Fibroblast of skin of abdomen (primary cell): ENCODE measurements at places on chromosomes 7 and 10.

DNA sequence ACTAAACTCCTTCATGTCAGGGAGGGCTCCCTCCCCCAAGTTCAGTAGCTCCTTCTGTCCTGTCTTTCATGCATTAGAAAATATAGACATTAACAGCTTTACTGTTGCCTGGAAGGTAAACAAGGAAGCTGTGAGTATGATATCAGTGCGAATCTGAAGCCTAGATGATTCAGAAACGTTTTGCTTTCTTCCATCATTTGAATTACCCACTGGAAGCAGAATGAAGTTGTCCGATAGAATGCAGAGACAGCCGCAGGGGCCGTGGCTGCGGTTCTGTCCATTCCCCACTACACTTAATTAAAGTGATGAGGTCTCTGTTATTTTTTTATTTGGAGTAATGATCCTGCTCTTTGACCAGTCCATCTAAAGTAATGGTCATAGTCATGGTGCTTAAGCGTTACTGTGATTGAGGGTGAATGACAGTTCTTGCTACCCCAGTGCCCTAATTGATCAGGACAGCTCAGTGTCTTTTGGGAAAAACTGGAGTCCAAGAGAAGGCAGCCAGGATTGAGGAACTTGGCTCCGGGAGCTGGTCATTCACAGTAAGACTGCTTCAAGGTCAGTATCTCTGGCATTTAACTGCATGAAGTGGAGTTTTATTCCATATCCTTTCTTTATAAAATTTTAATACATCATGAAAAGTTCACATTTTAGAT is 69.9 kb downstream of the PTPRE start:
- no peak for DNase-seq

- DNase-seq = peak; percentile 38
These were observed 649 bp downstream of the IDE start for GRCh38 chr10:92573091-92573797.

GRCh38 chr10:132803416-132804210 is 17.7 kb upstream of the NKX6-2 start:
- DNase-seq = no peak

DNA sequence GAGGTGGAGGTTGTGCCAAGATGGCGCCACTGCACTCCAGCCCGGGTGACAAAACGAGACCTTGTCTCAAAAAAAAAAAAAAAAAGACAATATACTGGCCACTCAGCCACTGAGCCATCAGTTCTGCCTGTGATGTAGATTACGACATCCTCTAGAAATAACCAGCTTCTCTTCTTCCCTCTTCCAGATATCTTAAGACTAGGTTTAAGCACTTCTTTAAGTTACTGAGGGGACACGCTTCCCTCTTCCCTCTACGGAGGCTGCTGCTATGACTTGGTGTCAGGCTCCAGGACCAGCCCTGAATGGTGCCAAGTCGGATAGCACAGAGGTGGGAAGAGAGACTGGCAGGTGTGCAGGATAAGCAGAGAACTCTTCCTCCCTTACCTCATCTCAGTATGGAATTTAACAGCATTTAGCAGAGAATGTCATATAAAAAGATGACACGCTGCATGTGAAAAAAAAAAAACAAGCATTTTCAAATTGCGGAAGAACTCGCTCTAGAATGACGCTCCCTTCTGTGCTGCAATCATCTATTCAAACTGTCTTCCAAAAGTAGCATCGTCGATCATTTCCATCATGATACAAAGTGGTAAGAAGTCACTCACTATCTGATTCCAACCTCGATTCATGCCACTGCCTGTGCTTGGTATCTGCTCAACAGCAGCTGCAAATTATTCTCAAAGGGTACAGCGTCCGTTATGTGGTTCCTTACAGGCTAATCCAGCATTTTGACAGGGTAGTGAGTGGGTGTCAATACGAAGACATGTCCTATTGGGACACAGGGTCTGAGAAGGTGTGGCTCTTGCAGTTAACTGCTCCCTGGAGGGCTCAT is 13.8 kb downstream of the DAGLB start:
- DNase-seq = no peak

- peak; percentile 10 for DNase-seq
These were observed 34.4 kb downstream of the AGR3 start for GRCh38 chr7:16847381-16847860.

GRCh38 chr7:26449175-26450165 is 157.8 kb downstream of the SNX10 start:
- peak; percentile 71 for DNase-seq

DNA sequence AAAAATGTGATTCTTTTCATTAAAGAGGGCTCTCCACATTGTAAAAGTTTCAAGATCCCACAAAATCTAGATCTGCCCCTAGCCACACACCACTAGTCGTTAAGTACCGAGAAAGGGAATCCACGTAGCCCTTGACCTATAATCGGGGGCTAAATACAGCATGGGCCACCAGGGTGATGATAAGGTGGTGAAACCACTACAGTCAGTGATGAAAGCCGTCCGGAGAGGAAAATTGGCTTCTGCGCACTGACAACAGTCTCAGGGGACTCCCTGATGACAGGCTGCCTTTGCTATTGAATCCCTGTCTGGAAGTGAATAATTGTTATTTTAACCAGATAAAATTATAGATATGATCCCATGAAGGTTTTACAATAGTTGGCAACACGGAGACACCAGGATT is 4.6 kb downstream of the TECTB start:
- DNase-seq = no peak

DNA sequence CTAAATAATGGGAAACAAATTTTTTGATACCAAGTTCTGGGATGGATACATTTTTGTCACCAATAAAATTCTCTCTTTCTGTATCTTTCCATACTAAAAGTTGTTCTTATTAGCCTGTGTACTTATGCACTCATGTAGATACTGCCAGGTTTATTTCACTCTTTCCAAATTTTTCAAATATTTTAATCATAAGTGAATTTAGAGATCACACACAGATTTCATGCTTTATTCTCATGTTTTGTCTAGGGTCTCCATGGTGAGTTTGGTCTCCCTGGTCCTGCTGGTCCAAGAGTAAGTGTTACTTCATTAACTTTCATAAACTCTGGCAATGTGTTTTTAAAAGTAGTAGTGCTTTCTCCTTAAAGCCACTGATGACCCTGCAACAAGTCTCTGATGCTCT is 20.3 kb downstream of the COL1A2 start:
- no peak for DNase-seq

DNA sequence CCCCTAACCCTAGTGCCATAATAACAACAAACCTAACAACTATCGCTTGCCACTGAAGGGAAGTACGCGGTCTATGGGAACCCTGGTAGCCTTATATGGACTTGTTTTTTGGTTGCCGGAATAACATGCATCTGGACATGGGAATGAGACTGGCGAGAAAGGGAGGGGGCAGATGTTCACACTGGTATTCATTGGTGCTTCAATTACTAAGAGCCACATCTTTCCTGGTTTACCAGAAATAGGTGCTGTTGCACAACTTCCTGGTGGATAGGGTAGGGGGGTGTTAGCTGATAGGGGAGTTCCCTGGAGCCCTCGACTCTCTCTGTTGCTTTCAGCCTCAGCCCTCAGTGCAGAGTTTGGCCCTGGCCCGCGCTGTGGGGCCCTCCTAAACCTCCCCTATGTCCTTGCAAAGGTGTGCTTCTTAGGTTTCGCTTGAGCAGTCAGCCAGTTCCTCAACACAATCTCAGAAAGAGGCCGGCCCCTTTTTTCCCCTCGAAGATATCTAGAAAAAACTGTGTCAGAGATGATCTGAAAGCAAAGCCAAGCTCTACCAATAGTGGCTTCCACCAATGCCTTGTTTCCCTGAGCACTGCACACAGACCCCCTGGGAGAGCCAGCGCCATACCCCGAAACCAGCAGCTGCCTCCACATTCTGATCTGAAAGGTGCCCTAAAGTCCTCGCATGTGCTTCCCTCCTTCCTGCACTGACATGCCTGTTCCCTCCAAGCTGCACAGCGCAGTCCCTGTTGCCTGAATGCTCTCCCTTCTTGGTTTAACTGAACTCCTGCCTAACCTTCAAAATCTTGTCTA is 13.5 kb downstream of the TBXAS1 start:
- no peak for DNase-seq

DNA sequence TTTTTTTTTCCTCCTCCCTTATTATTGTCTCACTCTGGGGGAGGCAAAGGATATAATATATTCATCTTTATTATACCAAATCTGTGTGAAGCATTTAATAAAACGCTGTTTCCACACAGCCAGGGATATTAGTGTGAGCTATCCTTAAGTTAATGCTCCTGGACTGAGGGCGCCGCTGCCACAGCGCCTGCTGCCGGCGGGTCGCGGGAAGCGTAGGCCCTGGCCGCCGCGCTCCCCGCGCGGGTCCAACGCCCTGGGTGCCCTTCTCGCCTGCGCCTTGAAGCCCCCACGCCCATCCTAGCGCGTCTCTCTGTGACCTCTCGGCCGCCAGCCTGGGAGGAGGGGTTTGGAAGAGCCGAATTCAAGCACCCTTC is 9.5 kb upstream of the LBX1 start:
- no peak for DNase-seq

- DNase-seq = no peak
These were observed 275.8 kb upstream of the LYZL1 start for GRCh38 chr10:29012926-29013554.

DNA sequence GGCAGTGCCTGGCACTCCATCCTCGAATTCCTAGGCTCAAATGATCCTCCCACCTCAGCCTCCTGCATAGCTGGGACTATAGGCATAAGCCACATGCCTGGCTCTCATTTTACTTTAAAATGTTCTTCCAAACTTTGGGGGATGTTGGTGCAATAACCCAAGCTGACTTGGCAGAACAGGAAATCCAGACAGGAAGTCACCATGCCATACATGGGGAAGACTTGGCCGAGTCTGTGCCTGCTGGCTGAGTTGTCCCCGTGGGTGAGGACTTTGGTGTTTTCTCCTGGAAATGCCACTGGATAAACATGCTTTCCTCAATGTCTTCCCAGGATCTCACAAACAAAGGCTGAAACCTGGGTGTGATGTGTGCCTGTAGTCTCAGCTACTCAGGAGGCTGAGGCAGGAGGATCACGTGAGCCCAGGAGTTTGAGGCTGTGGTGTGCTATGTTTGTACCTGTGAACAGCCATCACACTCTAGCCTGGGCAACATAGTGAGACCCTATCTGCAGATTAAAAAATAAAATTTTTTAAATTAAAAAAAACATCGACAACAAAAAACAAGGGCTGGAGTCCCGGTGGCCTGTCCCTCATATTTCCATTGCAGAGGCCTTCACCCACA is 19.8 kb downstream of the HKDC1 start:
- no peak for DNase-seq

DNA sequence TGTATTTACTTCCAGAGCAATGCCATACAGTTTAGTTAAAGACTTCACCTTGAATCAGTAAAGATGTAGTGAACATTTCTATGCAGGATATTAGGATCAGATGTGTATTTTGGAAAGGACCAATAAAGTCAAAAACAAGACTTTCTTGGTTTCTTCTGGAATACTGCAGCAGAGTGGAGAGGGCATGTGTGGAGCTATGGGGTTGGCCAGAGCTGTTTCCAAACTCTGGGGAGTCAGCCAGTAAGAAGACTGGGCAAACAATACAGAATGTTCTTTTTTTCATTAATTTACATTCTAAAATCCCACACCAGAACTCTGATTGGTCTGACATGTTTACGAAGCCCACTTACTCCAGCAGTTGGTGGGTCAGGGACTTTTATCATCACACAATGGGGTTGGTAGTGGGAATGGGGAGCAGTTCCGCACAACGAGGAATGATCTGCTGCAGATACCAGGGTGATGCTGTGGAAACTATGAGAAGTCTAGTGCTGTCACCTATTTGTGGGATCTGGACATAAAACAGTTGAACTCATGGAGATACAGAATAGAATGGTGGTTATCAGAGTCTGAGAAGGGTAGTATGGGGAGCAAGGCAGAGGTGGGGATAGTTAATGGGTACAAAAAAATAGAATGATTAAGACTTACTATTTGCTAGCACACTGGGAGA is 267.7 kb downstream of the MALRD1 start:
- DNase-seq = no peak

- peak; percentile 27 for DNase-seq
These were observed 6.3 kb downstream of the IFT22 start for GRCh38 chr7:101315336-101315735.

- no peak for DNase-seq
These were observed 421.7 kb upstream of the NUPR2 start for GRCh38 chr7:56537952-56538351.

- DNase-seq = peak; percentile 92
These were observed 74.6 kb upstream of the FRMD4A start for GRCh38 chr10:14405076-14406065.

DNA sequence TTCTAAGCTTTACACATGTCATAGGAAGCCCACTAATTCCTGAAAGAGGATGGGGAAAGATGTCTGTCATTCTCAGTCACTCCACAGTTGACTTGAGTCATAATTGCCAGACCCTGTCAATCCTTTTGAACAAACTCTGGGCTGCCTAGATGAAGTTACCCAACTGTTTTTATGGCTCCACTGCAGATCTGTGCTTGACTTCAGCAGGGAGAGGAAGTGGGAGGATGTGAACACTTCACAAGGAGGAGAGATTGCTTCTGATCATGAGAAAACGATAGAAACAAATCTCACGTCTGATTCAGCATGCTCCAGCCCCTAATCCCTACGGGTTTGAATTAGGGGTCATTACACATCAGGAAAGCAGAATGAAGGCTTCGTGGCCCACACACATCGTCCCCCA is 596.6 kb upstream of the CELF2 start:
- DNase-seq = no peak

DNA sequence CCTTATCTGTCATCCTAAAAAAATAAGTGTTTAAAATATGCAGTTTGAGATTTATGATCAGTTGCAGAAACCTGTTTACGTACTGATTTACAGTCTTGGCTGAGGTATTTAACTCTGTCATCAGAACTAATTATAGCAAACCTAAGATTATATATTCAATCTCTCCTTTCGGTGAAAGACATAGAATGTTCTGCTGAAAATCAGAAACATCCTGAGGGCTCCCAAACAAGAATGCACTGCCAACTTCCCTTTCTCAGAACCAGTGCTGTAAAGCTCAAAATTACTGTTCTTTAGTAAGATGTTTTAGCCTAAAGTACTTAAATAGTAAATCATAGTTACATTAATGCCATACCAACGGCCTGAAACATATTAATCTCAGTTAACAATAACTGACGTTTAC is 34.3 kb downstream of the FAM204A start:
- peak; percentile 9 for DNase-seq

- DNase-seq = peak; percentile 3
These were observed 239.2 kb downstream of the RNLS start for GRCh38 chr10:88343761-88344484.

- DNase-seq = peak; percentile 94
These were observed at the start of the genes PDZD7 and SFXN3 for GRCh38 chr10:101031128-101031795. TSS of gene PDZD7 (minus strand) at chr10:101031129. CDS start at chr10:101030219, 910 bp downstream. TSS of gene SFXN3 (plus strand) at chr10:101031234. CDS start at chr10:101034695, 3,461 bp downstream.

- peak; percentile 22 for DNase-seq
These were observed 102.8 kb upstream of the CDK13 start for GRCh38 chr7:39847227-39847626.

DNA sequence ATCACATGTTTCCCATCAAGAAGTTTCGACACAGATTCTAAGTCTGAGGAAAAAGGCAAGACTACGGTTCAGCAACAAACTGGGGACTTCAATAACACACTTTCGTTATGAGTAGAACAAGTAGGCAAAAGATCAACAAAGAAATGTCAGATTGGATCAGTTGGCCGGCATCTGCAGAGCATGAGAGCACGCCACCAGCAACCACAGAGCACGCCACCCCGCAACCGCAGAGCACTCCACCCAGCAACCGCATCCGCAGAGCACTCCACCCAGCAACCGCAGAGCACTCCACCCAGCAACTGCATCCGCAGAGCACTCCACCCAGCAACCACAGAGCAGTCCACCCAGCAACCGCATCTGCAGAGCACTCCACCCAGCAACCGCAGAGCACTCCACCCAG is 89.7 kb upstream of the FAM20C start:
- peak; percentile 22 for DNase-seq

- DNase-seq = no peak
These were observed 64.1 kb downstream of the CFAP58 start for GRCh38 chr10:104417637-104418292.

GRCh38 chr10:79401015-79401921 is 44.2 kb downstream of the ZCCHC24 start:
- peak; percentile 53 for DNase-seq
